ENCODE measurements at places on chromosomes 3 and 15.
A peak's percentile ranks its signal among the peaks of the same experiment; 100 is the strongest.

DNA sequence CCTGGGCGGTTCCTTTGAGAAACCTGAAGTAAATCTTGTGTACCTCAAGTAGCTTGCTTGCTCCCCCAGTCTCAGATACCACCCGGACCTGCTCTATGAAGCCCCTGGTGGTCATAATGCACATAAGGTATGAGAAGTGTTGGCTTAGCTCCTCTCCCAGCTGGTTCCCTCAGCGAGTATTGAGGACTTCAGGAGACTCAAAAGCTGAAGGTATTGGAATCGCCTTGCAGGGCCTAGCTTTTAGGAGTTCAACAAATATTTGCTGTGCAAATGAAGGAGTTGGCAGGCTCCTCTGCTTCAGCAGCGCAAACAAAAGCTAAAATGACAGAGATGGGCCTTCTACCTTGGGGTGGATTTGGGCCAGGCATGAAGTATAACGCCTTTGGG lies 1.7 kb downstream of the CMTM8 start:
- no peak for DNase-seq

DNA sequence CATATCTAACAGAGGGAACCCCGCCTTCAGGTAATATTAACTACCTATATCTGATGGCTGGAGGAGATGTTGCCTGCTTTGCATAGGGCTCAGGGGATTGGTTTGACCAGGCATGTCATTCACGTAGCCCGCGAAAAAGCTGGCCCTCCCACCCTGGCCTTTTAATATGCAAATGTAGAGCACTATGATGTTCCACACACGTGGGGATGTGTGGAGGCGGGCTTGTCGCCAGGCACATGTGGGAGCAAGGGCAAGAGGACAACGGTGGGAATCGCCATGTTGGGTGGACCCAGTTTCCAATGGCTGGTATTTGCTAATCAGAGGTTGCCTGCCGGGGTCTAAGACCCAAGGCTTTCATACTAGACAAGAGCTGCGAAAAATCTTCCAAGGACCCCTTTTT lies 469.8 kb downstream of the ZPLD1 start:
- no peak for DNase-seq

DNA sequence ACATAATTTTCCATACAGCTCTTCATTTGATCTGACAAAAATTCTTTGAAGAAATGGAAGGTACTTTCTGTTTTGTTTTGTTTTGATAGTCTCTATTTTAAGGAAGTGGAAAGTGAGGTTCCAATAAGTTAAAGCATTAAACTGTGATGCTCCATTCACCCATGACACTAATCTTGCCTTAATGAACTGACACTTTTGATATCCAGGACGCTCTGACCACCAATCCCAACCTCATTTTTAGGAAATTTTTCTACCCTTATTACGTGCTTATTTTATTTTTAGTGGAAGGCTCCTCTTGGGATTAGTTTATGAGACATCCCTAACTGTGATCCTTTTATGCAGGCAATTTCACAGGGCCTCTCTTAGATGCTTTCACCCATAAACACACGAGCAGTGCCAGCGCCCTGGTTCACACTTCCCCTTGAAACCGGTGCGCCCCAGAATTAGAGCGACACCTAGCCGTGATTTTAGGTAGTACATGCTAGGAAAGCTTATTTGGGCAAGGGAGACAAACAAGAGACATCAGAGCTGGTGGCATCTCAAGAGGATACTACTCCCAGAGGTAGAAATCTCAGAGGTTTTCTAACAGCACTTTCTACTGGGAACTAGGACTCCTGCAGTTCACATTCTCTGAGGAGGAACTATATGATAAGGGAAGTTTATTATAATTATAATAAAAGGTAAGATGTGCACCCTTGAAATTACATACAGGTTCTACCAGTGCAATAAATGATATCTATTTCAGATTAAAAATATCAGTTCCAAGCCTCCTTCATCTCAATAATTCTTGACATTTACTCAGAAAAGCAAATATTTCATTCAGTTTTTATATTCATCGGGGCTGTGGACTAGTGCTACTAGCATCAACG lies 173.9 kb downstream of the SLC9A9 start:
- peak; percentile 29 for DNase-seq

DNA sequence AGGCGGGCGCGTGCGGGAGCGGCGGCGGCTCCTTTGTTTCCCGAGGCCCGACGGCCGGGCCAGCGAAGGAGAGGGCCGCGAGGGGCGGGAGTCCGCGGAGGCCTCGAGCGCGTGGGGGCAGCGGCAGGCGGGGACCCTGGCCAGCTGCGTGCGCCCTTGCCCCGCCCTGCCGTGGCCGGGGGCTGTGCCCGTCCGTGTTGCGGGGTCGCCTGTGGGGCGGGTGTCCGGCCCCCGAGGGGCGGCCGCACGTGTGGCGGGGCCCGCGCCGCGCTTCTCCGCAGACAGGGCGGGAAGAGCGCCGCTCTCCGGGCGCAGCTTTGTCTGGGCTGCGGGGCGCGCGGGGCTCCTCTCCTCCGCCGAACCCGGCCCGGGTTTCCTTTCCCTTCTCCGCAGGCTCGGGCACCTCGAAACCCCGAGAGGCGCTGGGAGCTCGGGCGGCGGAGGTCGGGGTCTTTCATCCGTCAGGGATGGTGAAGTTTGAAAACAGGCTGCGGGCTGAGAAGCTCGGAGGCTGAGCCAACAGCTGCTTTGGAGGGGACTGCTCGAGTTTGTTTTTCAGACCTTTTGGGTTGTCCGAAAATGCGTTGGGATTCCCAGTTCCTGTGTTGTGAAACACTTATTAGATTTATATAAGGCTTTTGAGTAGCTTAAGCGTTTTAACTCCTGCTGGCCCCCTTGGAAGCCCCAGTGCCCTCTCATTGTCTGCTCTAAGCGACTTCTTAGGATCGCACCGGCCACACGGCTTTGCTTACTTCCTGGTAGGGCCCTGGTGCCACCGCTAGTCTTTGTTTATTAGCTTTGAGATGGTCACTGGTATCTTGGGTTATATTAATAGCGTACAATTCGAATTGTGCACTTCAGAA lies 817 bp downstream of the USP3 start:
- DNase-seq, result no peak

GRCh38 chr3:69723389-69723788 lies 15.9 kb upstream of the MITF start:
- no peak for DNase-seq

- no peak for DNase-seq
These were observed 29.4 kb downstream of the NBEAL2 start for GRCh38 chr3:47008851-47009224.

GRCh38 chr15:38147246-38147645 lies 105.4 kb upstream of the SPRED1 start:
- DNase-seq, result no peak

- DNase-seq, result no peak
These were observed 455.8 kb downstream of the GABRG3 start for GRCh38 chr15:27426805-27427204.

GRCh38 chr15:91331581-91331980 lies 231.5 kb downstream of the SV2B start:
- DNase-seq, result no peak

DNA sequence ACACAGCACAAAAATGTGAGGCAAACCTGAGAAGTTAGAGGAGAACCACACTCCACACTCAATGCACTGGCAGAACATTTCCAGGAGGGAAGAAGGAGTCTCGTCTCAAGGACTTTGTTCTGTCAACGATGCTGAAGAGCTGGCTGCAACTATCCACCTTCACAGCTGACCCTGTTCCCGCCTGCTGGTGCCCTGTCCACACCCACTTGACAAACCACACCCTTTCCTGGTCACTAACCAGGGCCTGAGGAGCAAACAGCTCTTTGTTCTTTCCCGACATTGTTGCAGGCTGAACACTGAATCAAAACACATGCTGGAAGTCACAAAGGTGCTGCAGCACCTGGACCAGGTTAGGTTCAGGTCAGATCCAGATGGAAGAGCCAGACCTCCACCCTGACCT lies 92.6 kb upstream of the ARRDC4 start:
- DNase-seq, result no peak

GRCh38 chr15:88849376-88850072 lies 45.8 kb downstream of the HAPLN3 start:
- DNase-seq, result no peak

- DNase-seq, result no peak
These were observed 12.4 kb downstream of the C3orf20 start for GRCh38 chr3:14687360-14687759.

- no peak for DNase-seq
These were observed 35.5 kb downstream of the ARRDC4 start for GRCh38 chr15:97995881-97996603.

DNA sequence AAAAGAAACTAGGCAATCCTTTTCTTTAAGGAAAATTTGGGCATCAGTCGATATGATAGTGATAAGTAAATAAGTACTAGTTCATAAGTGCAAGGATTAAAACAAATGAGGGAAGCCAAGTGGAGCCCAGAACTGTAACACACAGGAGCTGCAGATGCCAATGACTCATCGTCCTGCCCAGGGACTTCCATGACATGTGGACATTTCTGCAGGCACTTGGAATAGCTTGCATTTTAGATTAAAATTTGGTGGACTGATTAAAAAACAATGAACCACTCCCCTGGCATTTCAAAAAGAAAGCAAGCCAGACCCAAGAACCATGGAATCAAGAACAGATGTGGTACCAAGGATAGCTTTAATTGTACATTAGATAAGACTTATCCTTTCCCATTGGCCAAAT lies 2.9 kb downstream of the SAMD7 start:
- peak; percentile 13 for DNase-seq

GRCh38 chr3:37862903-37863815 lies 1.5 kb downstream of the CTDSPL start:
- DNase-seq, result no peak

DNA sequence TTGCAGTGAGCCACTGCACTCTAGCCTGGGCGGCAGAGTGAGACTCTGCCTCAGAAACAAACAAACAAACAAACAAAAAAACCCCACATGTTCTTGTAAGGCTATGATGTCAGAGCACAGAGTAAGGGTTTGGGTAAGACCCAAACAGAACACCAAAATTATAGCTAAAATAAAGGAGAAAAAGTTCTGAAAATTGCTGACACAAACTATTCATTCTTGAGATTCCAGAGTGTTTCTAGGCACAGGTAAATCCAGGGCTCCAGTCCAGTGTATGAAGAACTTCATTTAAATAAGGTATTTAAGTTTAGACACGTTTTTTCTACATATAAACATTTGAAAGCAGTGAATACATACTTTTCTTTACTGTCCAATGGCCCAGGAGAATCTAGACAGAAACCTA lies 3.9 kb downstream of the CDC25A start:
- DNase-seq, result no peak

- no peak for DNase-seq
These were observed 43.7 kb upstream of the CD47 start for GRCh38 chr3:108134555-108134880.

- DNase-seq, result no peak
These were observed 62.7 kb upstream of the ZNF148 start for GRCh38 chr3:125437631-125438435.

- DNase-seq, result no peak
These were observed 4.8 kb upstream of the PDE8A start for GRCh38 chr15:84976746-84977345.

GRCh38 chr3:43171748-43172147 lies 65.9 kb upstream of the POMGNT2 start:
- DNase-seq, result no peak

GRCh38 chr3:127371846-127372245 lies 84.0 kb upstream of the PRR20G start:
- DNase-seq, result no peak

- DNase-seq, result no peak
These were observed 15.2 kb upstream of the MME start for GRCh38 chr3:155064920-155065319.

GRCh38 chr3:188053036-188053340 lies 101.0 kb upstream of the LPP start:
- no peak for DNase-seq

GRCh38 chr3:122003112-122003511 lies 18.9 kb downstream of the ILDR1 start:
- DNase-seq, result no peak

- no peak for DNase-seq
These were observed 189.1 kb downstream of the GOLGA6L6 start for GRCh38 chr15:20352241-20353200.

DNA sequence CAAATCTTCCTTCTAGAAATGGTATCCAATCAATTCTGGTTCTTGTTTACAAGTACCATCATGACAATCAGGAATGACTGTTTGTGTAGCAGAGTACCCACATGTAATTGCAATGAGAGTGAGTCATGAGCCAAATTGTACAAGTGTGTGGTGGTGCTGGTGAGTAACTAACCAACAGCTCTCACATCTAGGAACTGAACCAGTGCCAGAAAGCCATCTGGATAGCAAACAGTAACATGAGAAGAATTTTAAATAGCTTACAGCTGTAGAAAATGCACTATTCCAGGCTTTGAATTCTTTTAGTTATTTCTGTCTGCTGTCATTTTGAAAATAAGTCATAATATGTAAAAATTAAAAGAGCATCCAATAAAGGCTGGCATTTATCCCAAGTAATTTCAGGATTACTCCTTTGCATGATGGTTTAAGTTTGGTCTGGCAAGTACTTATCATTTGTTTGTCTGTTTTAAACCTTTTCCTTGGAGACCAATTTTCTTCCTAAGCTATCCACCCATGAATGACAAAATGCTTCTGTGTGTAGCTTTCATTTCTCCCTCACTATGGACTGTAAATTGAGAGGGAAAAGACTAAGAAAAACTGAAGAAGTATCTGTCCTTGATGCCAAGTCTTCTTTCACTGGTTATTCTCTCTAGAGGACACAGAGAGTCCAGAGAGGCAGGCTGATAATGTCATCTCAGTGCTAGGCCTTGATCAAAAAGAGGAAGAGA lies 60.0 kb downstream of the PIK3CB start:
- peak; percentile 99 for DNase-seq
